ENCODE measurements at places on chromosomes 5 and 9.

DNA sequence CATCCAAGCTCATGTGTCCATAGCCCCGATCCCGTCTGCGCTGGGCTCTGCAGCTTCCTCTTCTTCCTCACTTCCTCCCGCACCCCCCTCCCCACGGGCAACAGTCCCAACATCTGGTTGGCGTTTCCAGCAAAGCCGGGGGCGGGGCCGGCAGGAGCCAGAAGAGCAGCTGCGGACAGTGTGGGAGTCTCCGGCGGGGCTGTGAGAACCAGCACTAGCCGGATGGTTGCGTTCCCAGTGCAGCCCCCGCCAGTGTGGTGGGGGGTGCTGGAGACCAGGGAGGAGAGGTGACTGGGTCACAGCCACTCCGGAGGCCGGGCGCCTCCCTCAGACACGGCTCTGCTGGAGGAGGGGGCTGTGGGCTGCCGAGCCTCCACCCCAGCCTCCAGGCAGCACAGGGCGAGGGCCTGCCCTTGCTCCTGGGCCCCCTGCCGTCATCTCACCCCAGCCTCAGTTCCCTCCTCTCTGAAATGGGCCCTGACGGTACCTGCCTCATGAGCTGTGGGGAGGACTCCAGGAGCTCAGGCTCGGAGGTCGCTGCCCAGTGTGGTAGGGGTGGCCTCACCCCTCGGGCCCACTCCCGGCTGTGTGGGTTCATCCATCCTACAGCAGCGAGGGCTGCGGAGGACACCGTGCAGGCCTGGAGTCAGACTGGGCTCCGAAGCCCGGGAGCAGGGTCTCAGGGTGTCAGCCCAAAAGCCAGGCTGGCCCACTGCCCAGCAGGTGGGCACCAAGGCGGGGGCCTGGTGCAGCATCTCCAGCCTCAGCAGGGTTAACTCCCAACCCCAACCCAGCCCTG, 41.5 kb upstream of the NOTCH1 start:
- DNase-seq = peak; percentile 21

- no peak for DNase-seq
Measured at GRCh38 chr9:99351647-99352046, 129.6 kb downstream of the SEC61B start.

- DNase-seq = peak; percentile 30
Measured at GRCh38 chr5:124056991-124057723, 545.2 kb downstream of the CSNK1G3 start.

DNA sequence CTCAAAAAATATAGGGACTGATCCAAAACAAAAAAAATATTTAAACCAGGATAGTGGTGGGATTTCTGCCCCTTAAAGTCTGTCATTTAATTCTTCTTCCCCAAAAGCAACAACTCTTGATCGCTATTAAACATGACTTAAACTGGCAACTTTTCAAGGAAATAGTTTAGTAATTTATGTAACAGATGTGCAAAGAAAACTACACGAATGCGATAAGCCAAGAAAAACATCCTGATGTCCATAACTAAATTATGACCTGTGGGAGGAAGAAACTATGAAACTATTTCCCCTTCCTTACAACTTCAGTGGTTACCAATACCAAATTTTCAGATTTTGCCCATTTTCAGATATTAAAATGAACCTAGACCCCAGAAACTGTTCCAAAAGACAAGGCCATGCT, 31.5 kb downstream of the CLINT1 start:
- no peak for DNase-seq

DNA sequence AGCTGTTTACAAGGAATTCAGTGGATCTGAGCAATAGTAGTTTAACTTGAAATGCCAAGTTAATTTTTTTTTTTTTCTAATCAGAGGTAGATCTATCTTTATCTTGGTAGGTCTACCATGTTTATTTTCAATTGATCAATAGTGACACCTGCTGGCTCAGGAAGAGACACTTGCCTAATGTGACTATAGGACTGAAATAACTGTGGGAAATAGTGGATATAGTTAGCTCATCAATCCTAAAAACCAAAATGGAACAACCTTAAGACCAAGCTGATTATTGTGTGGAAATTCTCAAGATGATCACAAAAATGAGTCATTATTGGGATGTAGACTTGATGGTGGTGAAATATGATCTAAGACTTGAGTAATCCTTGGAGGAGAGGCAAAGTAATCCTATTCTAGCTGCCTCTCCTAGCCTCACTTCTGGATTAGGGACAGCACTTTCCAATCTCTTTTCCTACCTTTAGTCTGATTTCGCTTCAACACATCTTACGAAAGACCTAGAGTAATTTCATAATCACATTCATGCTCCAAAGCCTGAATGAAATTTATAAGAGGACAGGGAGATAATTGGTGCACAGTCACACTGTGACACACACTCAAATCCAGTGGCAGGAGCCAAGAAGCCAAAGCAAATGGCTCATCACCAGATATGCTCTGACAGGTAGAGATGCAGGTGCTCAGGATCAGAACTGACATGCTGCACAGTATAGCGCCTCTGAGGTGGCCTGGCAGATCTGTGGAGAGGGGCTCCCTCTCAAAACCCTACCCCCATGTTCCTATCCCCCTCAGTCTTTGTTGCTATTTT, 156.3 kb downstream of the HMHB1 start:
- no peak for DNase-seq

- DNase-seq = no peak
Measured at GRCh38 chr5:601771-602465, 10.2 kb upstream of the CEP72 start.

GRCh38 chr5:16853518-16853917, 82.6 kb downstream of the MYO10 start:
- DNase-seq = no peak

- no peak for DNase-seq
Measured at GRCh38 chr5:157865781-157866180, 6.8 kb upstream of the CLINT1 start.

Data from CD4-positive, alpha-beta T cell treated with Interferon gamma for 1 hour (primary cell).